Left colon (tissue), 2 donors: ENCODE measurements at places on chromosomes 1 and 21. TPM values are rescaled to one million over a fixed set of nuclear protein-coding genes. Genes with fewer than 3 reads are reported as not detected.

Gene PTPRU
- 2.0 TPM for total RNA-seq

GRCh38 chr1:116163533-116163932, 52.3 kb downstream of the MAB21L3 start:
- DNase-seq: no peak

Gene STYXL2
- total RNA-seq: 0.34 TPM

DNA sequence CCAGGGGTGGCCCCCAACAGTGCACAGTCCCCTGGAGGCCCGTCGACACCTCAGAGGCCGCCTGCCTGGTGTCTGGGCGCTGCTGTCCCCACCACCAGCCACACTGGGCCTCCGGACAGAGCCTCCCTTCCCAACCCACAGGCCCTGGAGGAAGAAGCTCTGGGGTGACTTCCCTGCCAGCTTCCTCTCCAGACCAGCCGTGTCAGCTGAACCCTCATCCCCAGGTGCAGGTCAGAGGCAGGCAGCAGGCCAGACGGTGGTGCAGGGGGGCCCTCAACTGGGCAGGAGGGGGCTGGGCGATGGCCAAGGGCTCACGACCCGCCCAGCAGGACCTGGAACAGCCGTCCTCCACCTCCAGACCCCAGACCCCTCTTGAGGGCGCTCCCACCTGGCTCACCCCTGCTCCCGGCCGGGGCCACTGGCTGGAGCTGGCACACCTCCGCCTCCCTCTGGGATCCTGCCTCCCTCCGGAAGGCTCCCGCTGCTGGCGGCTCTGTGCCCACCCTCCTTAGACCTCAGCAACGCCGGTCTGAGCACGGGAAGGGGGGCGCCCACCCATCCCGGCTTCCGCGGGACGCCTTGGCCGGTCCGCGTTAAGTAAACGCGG, 520 bp downstream of the TNFRSF18 start:
- no peak for DNase-seq

Gene EDN2
- total RNA-seq: 4.8 TPM

GRCh38 chr1:64042331-64043100, 160.9 kb upstream of the UBE2U start:
- DNase-seq: no peak

DNA sequence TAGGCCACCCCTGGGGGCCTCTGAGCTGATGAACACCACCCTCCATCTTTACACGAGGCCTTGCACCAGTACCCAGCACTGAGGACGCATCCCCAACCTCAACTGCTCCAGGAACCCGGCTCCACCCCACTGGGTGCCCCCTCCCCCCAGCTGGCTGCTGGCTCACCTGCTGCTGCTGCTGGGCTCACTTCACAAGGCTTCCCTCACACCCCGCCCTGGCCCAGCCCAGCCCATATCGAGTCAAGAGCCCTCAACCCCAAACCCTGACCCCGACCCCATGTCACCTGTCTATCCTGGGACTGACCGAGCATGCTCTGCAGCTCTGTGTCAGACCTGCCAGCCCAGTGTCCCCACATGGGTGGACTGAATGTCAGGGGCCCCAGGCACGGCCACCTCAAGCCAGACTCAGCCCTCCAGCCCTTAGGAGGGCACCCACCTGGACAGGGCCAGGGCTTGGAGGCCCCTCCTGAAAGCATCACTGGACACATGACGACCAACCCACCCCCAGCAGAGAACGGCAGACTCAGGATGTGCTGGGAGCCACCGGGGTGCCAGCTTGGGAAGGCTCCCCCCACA, 21.4 kb downstream of the WNT9A start:
- DNase-seq: no peak

GRCh38 chr1:49630156-49630555, 393.6 kb downstream of the AGBL4 start:
- no peak for DNase-seq

DNA sequence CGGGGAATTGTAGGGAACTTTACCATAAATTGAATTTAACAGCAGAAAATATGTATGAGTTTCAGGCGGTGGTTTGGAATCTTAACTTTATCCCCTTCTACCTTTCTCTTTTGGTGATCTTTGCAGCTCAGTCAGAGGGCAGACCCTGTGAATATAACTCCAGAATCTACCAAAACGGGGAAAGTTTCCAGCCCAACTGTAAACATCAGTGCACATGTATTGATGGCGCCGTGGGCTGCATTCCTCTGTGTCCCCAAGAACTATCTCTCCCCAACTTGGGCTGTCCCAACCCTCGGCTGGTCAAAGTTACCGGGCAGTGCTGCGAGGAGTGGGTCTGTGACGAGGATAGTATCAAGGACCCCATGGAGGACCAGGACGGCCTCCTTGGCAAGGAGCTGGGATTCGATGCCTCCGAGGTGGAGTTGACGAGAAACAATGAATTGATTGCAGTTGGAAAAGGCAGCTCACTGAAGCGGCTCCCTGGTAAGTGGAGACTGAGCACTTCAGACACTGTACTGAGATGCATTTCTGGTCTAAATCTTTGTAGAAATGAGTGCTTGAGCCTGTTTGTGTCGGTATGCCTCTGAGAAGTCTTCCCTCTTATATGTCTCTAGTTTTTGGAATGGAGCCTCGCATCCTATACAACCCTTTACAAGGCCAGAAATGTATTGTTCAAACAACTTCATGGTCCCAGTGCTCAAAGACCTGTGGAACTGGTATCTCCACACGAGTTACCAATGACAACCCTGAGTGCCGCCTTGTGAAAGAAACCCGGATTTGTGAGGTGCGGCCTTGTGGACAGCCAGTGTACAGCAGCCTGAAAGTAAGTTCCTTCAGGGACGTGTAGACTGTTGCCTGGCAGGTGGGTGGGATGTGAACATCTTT, 1.5 kb downstream of the CCN1 start:
- DNase-seq: peak; percentile 20

Gene GPR52
- total RNA-seq: 2.0 TPM

DNA sequence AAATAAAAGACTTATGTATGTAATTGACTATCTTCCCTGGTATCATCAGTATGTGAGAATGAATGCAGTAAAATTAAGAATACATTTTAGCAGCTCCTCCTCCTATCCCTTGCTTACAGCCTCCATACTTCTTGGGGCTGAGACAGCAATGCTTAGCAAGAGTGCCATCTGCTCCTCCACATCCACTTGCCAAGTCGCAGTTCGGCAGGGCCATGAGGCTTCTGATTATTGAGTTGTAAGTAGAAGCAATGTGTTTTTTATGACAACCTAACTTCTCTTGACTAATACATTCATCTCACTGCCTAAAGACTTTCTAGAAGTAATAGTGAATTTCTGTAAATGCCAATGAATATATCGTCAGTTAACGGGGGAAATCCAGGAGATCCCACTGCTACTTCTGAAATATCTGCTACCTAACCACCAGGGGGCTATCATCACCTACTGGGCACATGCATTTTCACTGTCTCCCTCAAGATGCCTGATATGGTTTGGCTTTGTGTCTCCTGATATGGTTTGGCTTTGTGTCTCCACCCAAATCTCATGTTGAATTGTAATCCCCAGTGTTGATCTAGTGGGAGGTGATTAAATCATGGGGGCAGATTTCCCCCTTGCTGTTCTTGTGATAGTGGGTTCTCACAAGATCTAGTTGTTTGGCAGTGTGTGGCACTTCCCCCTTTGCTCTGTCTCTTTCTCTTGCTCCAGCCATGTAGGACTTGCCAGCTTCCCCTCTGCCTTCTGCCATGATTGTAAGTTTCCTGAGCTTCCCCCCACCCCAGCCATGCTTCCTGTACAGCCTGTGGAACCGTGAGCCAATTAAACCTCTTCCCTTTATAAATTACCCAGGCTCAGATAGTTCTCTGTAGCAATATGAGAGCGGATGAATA, 59.6 kb downstream of the EXTL2 start:
- no peak for DNase-seq

GRCh38 chr1:50566405-50566804, 143.2 kb upstream of the DMRTA2 start:
- no peak for DNase-seq
